ENCODE measurements at places on chromosomes 4 and X.

DNA sequence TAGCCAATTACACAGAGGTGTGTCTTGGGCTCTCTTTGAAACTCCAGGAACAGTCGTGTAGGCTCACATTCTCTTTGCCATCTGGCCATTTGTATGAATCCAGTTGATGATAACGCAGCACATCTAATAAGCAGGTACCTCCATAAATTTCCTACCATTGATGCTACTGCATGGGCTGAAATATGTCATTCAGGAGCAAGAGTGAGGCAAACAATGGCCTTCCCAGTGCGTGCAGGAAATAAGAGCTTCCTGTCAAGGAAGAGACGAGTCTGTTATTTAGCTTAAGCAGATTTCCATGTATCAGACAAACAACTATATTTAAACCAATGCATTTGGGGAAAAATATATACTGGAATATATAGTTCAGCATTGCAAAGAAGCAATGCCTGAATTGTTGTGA is 102.1 kb upstream of the MXRA5 start:
- peaks cover 9% of the 10 kb centered on the region for H3K4me1 ChIP-seq
- no peaks in the 10 kb centered on the region for H3K27me3 ChIP-seq
- no peak overlapping the region for H3K4me3 ChIP-seq
- DNase-seq, result no peak
- H3K27ac ChIP-seq, result no peak overlapping the region

DNA sequence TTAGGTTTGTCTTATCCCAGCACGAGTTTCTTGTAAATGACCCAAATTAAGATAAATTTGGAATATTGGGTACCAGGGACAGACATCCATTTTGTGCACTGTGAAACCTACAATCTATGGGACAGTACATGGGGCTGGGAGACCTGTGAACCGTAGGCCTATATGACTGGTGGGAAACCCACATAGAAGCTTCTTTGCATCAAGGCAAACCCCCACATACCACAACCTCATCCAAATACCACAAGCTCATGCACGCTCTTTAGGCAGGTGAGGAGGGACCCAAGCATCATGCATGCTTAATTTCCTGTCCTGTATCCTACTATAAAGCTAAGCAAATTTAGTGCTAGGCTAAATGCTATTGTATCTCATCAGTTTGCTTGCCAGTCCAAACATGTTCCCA is 47.8 kb downstream of the NIPAL1 start:
- peaks cover under 1% of the 10 kb centered on the region for H3K4me1 ChIP-seq
- H3K4me3 ChIP-seq, result no peak overlapping the region
- no peaks in the 10 kb centered on the region for H3K27me3 ChIP-seq
- no peak overlapping the region for H3K27ac ChIP-seq

- H3K27me3 ChIP-seq, result no peaks in the 10 kb centered on the region
- H3K27ac ChIP-seq, result no peak overlapping the region
- DNase-seq, result no peak
- no peaks in the 10 kb centered on the region for H3K4me1 ChIP-seq
Observed at GRCh38 chrX:68098431-68098830, 334.9 kb downstream of the OPHN1 start.

GRCh38 chr4:24849351-24849750 is 54.0 kb downstream of the SOD3 start:
- H3K36me3 ChIP-seq, result peaks cover 11% of the 10 kb centered on the region

DNA sequence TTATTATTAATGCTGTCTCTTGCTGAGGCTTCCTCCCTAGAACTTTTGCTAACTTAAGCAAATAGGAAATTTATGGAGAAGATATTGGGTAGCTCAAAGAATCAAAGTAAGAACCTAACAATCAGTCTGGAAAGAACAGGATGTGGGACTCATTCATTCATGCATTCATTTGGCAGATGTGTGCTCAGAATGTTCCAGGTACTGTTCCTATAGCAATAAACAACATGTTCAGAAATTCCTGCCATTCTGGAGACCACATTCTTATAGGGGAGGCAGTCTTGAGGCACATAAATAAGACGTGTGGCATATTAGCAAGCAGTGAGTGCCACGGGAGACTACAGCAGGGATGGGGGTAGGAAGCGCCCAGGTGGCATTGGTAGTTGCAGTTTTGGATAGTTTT is 5.0 kb downstream of the GRK4 start:
- no peak overlapping the region for H3K27ac ChIP-seq
- H3K4me3 ChIP-seq, result no peak overlapping the region
- peaks cover 6% of the 10 kb centered on the region for H3K4me1 ChIP-seq

GRCh38 chr4:79923281-79923680 is 149.7 kb downstream of the ANTXR2 start:
- H3K36me3 ChIP-seq, result no peaks in the 10 kb centered on the region
- H3K27ac ChIP-seq, result no peak overlapping the region
- DNase-seq, result no peak
- no peak overlapping the region for H3K4me3 ChIP-seq
- H3K4me1 ChIP-seq, result no peaks in the 10 kb centered on the region

- H3K4me1 ChIP-seq, result no peaks in the 10 kb centered on the region
- H3K36me3 ChIP-seq, result no peaks in the 10 kb centered on the region
- no peak for DNase-seq
- no peak overlapping the region for H3K27ac ChIP-seq
- no peak overlapping the region for H3K4me3 ChIP-seq
Observed at GRCh38 chrX:24306440-24306839, 7.4 kb downstream of the SUPT20HL2 start.

DNA sequence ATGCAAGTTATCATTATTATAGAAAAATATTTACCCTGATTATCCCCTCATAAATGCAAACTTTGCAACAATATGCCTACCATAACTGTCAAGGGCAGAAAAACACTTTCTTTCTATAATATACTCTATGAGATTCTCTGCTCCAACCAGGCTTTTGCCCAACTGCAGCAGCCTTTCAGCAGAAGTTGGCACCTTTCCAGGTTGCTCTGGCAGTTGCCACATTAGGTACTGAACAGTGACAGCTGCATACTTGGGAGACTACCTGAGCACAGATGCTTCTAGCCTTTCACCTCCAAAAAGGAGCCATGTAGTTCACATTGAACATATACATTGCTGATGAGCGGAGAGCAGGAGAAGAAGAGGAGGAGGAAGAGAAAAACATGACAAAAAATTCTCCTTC is 69.5 kb upstream of the BRWD3 start:
- no peak overlapping the region for H3K27ac ChIP-seq
- H3K27me3 ChIP-seq, result no peaks in the 10 kb centered on the region
- H3K4me1 ChIP-seq, result no peaks in the 10 kb centered on the region
- H3K36me3 ChIP-seq, result no peaks in the 10 kb centered on the region
- H3K4me3 ChIP-seq, result no peak overlapping the region
- DNase-seq, result no peak

GRCh38 chr4:172938870-172939269 is 229.7 kb upstream of the GALNT7 start:
- no peaks in the 10 kb centered on the region for H3K4me1 ChIP-seq
- no peak for DNase-seq
- H3K27me3 ChIP-seq, result no peaks in the 10 kb centered on the region
- no peak overlapping the region for H3K27ac ChIP-seq
- H3K4me3 ChIP-seq, result no peak overlapping the region

- H3K4me3 ChIP-seq, result no peak overlapping the region
- no peak overlapping the region for H3K27ac ChIP-seq
- H3K36me3 ChIP-seq, result no peaks in the 10 kb centered on the region
- no peak for DNase-seq
- H3K4me1 ChIP-seq, result no peaks in the 10 kb centered on the region
Observed at GRCh38 chrX:21438792-21439191, 64.6 kb downstream of the CNKSR2 start.

GRCh38 chrX:113920661-113921060 is 663.2 kb upstream of the HTR2C start:
- no peak overlapping the region for H3K4me3 ChIP-seq
- H3K27me3 ChIP-seq, result no peaks in the 10 kb centered on the region
- DNase-seq, result no peak
- no peaks in the 10 kb centered on the region for H3K4me1 ChIP-seq
- no peak overlapping the region for H3K27ac ChIP-seq

GRCh38 chr4:97453186-97453585 is 690.1 kb downstream of the STPG2 start:
- DNase-seq, result no peak
- H3K4me1 ChIP-seq, result no peaks in the 10 kb centered on the region
- no peak overlapping the region for H3K27ac ChIP-seq

GRCh38 chrX:33138677-33139249 is 72.6 kb downstream of the DMD start:
- H3K27me3 ChIP-seq, result peaks cover 13% of the 10 kb centered on the region
- DNase-seq, result no peak
- no peak overlapping the region for H3K27ac ChIP-seq
- peaks cover 6% of the 10 kb centered on the region for H3K4me1 ChIP-seq

DNA sequence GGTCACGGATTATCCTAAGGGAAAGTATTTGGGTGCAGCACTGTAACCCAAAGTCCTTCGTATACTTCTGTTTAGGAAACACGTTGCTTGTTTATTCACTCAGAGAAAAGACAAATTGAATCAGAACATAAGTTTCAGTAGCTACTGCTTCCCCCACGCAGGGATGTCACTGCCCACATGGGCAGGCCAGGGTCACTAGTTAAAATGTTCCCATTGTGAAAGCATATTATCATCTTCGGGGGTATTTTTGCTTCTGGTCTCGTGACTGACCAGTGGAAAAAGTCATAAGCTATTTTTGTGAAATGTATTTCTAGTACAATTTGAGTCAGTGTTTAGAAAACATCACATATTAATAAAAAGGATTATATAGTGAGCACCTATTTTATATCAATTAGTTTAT is 377.8 kb downstream of the PCDH7 start:
- no peak overlapping the region for H3K4me3 ChIP-seq
- H3K27ac ChIP-seq, result no peak overlapping the region
- H3K36me3 ChIP-seq, result peaks cover 3% of the 10 kb centered on the region
- H3K27me3 ChIP-seq, result no peaks in the 10 kb centered on the region
- peaks cover 4% of the 10 kb centered on the region for H3K4me1 ChIP-seq

- H3K27ac ChIP-seq, result no peak overlapping the region
- H3K4me3 ChIP-seq, result no peak overlapping the region
- H3K4me1 ChIP-seq, result peaks cover 6% of the 10 kb centered on the region
- no peaks in the 10 kb centered on the region for H3K36me3 ChIP-seq
- peaks cover 14% of the 10 kb centered on the region for H3K27me3 ChIP-seq
- DNase-seq, result no peak
Observed at GRCh38 chr4:183563874-183564273, 59.0 kb downstream of the ING2 start.

GRCh38 chr4:140052050-140052449 is 101.9 kb downstream of the MAML3 start:
- no peaks in the 10 kb centered on the region for H3K27me3 ChIP-seq
- no peaks in the 10 kb centered on the region for H3K36me3 ChIP-seq
- DNase-seq, result no peak
- peaks cover 33% of the 10 kb centered on the region for H3K4me1 ChIP-seq
- no peak overlapping the region for H3K27ac ChIP-seq
- H3K4me3 ChIP-seq, result no peak overlapping the region

GRCh38 chr4:24768604-24769003 is 26.8 kb upstream of the SOD3 start:
- peaks cover 5% of the 10 kb centered on the region for H3K4me1 ChIP-seq
- no peak overlapping the region for H3K27ac ChIP-seq
- no peaks in the 10 kb centered on the region for H3K27me3 ChIP-seq
- no peak for DNase-seq
- H3K4me3 ChIP-seq, result no peak overlapping the region

- H3K27me3 ChIP-seq, result no peaks in the 10 kb centered on the region
- H3K4me3 ChIP-seq, result no peak overlapping the region
- no peaks in the 10 kb centered on the region for H3K4me1 ChIP-seq
- H3K36me3 ChIP-seq, result peaks cover 33% of the 10 kb centered on the region
Observed at GRCh38 chr4:128275346-128275745, 12.3 kb downstream of the PGRMC2 start.

DNA sequence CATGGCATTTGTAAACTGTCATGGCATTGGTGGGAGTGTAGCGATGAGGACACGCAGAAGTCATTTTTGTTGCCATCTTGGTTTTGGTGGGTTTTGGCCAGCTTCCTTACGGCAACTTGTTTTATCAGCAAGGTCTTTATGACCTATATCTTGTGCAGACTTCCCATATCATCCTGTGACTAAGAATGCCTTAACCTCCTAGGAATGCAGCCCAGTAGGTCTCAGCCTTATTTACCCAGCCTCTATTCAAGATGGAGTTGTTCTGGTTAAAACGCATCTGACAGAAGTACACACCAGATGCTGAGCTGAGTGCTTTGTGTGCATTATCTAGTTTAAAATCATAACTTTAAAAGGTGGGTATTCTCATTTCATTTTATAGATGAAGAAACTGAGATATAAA is 268.8 kb upstream of the GALNT7 start:
- H3K4me1 ChIP-seq, result peaks cover 16% of the 10 kb centered on the region
- no peak overlapping the region for H3K27ac ChIP-seq
- no peak for DNase-seq
- no peaks in the 10 kb centered on the region for H3K27me3 ChIP-seq
- H3K4me3 ChIP-seq, result no peak overlapping the region

All from type B pancreatic cell (in vitro differentiated cells).